SJSA1 (cell line): ENCODE measurements at places on chromosomes 16 and 17. TPM values are rescaled to one million over a fixed set of nuclear protein-coding genes. Genes with fewer than 3 reads are reported as not detected.

Gene RPAIN
- total RNA-seq = 44.1 and 83.4 TPM in 2 replicates

Gene TBC1D3C
- 0.13 TPM in 1 of 2 replicates, not detected in the other for total RNA-seq

DNA sequence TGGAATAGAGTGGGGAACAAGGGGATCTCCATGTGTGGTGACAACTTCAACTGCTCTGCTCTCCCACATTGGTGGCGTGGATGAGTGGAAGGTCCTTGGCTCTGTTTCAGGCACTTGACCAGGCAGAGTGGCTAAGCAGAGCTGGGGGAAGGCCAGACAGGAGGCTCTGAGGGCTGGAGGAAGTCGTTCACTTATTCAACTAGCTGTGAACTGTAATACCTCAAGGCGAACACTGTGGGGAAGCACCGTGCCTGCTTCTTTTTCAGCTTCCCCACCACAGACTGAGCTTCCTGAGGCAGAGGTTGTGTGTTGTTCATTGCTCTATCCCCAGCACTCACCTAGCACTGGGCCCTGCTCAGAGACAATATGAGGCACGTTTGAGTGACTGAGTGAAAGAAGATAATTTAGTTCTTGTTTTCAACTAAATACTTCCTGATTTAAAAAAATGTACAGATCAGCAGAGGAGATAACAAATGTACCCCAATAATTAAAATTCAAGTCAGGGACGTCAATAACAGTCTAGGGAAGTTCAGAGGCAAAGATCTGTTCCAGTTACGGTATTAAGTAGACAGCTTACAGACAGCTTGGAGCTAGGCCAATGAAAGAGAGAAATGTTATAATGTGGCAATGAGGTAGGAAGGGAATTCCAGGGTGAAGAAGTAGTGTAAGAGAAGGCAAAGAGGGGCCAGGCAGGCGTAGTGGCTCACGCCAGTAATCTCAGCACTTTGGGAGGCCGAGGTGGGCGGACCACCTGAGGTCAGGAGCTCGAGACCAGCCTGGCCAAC is 34.7 kb downstream of the MYO18A start:
- peaks cover 27% of the 10 kb centered on the region for H3K4me1 ChIP-seq
- H3K27ac ChIP-seq = no peak overlapping the region
- DNase-seq = no peak
- no peaks in the 10 kb centered on the region for H3K27me3 ChIP-seq

DNA sequence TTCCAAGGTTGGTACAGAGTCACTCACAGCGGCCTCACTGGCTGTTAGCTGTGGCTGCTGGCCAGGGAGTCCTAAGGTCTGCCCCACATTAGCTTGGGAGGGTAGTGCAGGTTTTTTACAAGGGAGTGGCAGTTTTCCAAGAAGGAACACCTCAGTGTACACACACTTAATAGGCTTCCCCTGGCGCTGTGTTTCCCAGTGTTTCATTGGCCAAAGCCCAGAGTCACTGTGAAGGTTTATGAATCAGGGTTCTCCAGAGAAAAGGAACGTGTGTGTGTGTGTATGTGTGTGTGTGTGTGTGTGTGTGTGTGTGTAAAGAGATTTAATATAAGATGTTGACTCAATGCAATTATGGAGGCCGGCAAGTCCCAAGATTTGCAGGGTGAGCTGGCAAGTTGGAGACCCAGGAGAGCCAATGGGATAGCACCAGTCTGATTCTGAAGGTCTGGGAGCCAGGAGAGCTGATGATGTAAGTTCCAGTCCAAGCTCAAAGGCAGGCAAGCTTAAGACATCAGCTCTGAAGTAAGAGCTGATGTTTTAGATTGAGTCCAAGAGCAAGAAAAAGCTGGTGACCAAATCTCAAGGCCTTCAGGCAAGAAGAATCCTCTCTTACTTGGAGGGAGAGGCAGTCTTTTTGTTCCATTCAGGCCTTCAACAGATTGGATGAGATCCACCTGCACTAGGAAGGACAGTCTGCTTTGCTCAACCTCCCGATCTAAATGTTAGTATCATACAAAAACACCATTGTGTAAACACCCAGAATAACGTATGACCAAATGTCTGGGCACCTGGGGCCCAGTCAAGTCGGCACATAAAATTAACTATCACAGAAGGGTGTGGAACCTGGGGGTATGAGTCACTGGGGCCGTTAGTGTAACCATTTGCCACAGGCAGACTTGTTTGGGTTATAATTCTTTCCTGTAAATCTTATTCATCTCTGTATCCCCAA is 206.8 kb downstream of the PRKCA start:
- H3K27me3 ChIP-seq = no peaks in the 10 kb centered on the region
- H3K4me1 ChIP-seq = peaks cover 43% of the 10 kb centered on the region
- H3K4me3 ChIP-seq = no peak overlapping the region
- peak; percentile 75 for DNase-seq

DNA sequence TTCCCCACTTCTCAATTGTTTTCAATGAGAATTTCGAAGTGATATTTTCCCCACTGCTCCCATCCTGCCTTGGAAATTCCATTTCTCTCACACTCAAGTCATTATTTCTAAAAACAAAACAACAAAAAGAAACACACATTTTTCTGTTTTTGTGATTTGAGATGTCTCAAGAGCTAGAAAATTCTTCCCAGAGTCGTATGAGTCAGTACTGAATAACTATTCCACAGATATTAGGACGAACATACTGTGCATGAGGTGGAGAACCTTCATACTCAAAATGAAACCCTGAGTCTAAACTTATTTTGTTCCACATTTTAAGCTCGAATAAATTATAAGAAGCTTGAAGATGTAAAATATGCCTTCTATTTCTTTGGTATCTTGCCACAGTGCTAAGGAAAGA is 204.6 kb downstream of the SLC39A11 start:
- DNase-seq = no peak
- no peaks in the 10 kb centered on the region for H3K27me3 ChIP-seq
- H3K4me1 ChIP-seq = peaks cover 9% of the 10 kb centered on the region
- no peaks in the 10 kb centered on the region for H3K36me3 ChIP-seq
- H3K27ac ChIP-seq = no peak overlapping the region
- no peak overlapping the region for H3K4me3 ChIP-seq

DNA sequence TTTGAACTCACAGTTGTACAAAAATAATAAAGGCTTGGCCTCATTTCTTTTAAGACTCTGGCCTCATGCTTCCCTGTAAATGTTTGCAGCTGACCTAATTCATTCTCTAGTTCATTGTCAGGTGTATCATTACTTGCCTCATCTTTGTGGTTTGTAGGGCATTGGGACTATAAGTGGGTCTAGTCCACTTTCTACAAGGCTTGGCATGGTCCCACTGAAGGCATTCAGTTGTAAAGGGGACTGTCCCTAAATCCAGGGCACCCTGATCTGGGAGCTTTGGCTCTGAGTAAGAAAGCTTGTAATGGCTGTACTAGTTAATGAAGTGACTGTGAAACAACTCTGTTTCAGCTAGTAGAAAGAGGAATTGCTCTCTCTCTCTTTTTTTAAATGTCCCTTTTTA is 2.7 kb downstream of the KCTD2 start:
- peaks cover 55% of the 10 kb centered on the region for H3K36me3 ChIP-seq
- no peak overlapping the region for H3K4me3 ChIP-seq

- H3K27me3 ChIP-seq = no peaks in the 10 kb centered on the region
- DNase-seq = peak; percentile 17
- no peak overlapping the region for H3K27ac ChIP-seq
These were observed 35.4 kb downstream of the MRC2 start for GRCh38 chr17:62662855-62663254.

Gene MYO15B
- total RNA-seq = 0.03 TPM in 1 of 2 replicates, not detected in the other

Gene SCGB1C2
- not detected in 2 replicates for total RNA-seq

DNA sequence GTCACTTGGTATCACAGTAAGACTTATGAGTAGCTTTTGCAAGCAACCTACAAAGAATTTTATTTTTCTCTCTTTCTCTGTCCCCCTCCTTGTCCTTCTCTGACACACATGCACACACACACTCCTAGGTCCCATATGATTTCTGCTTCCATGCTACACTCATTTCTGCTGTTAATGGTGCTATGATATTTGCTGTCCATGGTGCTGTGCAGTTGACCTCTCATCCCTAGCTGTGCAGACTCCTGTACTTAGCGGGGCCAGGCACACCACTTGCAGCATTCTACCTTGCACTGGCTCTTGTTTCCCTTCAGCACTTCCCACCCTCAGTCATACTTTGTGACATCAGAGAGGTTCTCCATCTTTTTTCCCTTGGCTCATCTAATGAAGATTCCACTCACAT is 158.9 kb upstream of the CNTNAP4 start:
- no peak overlapping the region for H3K27ac ChIP-seq
- no peak for DNase-seq
- H3K4me3 ChIP-seq = no peak overlapping the region
- no peaks in the 10 kb centered on the region for H3K36me3 ChIP-seq

GRCh38 chr16:78606545-78606944 is 507.1 kb downstream of the WWOX start:
- no peaks in the 10 kb centered on the region for H3K4me1 ChIP-seq
- H3K36me3 ChIP-seq = no peaks in the 10 kb centered on the region
- no peak for DNase-seq
- no peak overlapping the region for H3K4me3 ChIP-seq
- H3K27ac ChIP-seq = no peak overlapping the region

GRCh38 chr17:75823257-75824041 is 20.8 kb downstream of the UNC13D start:
- H3K27ac ChIP-seq = no peak overlapping the region
- peaks cover 11% of the 10 kb centered on the region for H3K4me1 ChIP-seq
- no peak for DNase-seq
- H3K4me3 ChIP-seq = no peak overlapping the region

DNA sequence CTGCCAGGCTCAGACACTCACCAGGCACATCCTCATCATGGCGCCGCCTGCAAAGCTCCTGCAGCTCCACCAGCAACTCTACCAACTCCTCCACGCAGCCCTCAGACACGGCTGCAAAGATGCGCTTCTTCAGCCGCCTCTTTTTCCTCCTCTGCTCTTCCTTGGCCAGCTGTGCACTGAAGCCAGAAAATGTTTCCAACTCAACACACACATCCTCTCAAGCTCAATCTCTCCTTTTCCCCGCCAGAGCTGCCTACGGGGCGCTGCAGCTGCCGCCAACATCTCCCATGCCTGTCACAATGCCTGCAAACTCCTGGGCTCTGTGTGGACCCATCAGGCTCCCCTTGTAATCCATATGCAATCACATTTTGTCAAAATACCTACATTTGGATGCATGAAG is 14.2 kb downstream of the TRPV3 start:
- no peak overlapping the region for H3K27ac ChIP-seq
- no peaks in the 10 kb centered on the region for H3K4me1 ChIP-seq
- DNase-seq = no peak
- H3K36me3 ChIP-seq = no peaks in the 10 kb centered on the region
- peaks cover 3% of the 10 kb centered on the region; the same call in 1 of the 2 replicates for H3K27me3 ChIP-seq

Gene ZG16B
- total RNA-seq = 0.11 and 0.53 TPM in 2 replicates

DNA sequence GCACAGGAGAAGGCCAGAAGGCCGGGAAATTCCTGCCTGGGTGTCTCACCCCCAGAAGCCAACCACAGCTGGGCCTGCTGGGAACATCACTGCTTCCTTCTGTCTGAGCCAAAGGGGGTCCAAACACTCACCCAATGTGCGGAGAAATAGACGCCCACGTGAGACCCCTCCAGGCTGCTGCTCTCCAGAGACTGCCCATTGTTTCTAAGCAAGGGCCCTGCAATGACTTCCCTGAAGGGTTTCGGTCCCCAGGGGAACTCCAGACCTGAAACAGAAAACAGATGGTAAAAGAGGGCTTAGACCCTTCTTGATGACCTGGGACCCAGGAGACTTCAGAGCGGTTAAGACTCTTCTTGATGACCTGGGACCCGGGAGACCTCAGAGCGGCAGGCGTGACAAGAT is 41.3 kb downstream of the MRM3 start:
- H3K4me1 ChIP-seq = peaks cover 2% of the 10 kb centered on the region
- peaks cover 6% of the 10 kb centered on the region; the same call in 1 of the 2 replicates for H3K36me3 ChIP-seq
- DNase-seq = no peak
- no peak overlapping the region for H3K27ac ChIP-seq
- H3K4me3 ChIP-seq = no peak overlapping the region

DNA sequence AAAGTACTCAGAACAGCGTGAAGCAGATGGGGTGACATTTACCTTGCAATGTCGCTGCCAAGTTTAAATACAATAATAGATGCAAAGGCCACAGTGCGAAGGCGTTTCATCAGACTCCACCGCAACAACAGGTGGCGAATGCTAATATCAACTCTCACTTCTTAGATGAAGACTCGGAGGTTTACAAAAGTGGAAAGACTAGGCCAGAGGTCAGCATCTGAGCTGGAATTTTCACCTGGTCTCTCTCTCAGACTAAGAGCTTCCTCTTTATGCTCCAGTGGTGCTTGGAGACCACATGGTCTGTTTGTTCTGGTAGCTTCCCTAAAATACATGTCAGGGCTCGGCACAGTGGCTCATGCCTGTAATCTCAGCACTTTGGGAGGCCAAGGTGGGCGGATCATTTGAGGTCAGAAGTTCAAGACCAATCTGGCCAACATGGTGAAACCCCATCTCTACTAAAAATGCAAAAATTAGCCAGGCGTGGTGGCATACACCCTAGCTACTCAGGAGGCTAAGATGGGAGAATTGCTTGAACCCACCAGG is 169.1 kb downstream of the XYLT1 start:
- DNase-seq = no peak
- no peaks in the 10 kb centered on the region; the same call in 1 of the 2 replicates for H3K4me1 ChIP-seq
- no peak overlapping the region for H3K27ac ChIP-seq

Gene TP53TG3B
- not detected in 2 replicates for total RNA-seq

- no peaks in the 10 kb centered on the region for H3K36me3 ChIP-seq
- no peaks in the 10 kb centered on the region for H3K4me1 ChIP-seq
- no peak overlapping the region for H3K4me3 ChIP-seq
- no peak overlapping the region for H3K27ac ChIP-seq
These were observed 86.3 kb upstream of the GOT2 start for GRCh38 chr16:58820411-58820810.

Gene KIF19
- total RNA-seq = not detected in 2 replicates

DNA sequence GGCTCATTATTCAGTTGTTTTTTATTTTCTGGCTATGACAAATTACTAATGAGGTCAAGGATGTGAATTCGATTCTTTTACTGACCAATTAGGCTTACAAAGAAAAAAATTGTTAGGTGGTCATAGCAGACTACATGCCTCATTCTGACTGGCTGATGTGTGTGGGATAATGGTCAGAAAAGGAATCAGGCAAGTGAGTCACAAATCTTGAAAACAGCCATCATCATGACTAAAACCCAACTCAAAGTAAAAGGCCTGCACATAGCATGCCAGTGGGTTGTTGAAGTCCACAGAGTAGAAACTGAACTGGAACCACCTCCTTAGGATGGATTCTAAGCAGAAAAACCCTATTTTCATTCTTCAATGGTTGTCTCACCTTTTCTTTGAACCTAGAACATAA is 8.6 kb downstream of the RPGRIP1L start:
- no peak overlapping the region for H3K27ac ChIP-seq
- no peak overlapping the region for H3K4me3 ChIP-seq
- DNase-seq = peak; percentile 16
- H3K36me3 ChIP-seq = peaks cover 15% of the 10 kb centered on the region
- H3K4me1 ChIP-seq = peaks cover 8% of the 10 kb centered on the region

DNA sequence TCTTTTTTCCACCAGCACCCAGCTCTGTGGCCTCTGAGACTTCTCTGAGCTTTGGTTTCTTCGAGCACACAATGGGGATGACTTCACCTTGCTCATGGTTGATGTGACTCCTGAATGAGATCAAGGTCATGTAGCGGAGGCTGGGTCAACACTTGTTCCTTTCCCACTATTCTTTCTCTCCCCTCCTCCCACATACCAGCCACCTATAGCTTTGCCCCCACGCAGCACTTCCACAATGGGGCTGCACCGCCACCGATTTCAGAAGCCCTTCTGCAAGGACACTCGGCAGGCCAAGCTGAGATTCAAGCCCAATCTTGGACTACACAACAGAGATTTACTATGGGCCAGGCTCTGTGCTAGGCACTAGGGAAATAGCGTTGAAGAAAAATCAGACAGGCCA is 14.4 kb downstream of the TRIM25 start:
- H3K36me3 ChIP-seq = peaks cover 91% of the 10 kb centered on the region
- no peak overlapping the region for H3K27ac ChIP-seq
- no peaks in the 10 kb centered on the region for H3K27me3 ChIP-seq
- peaks cover 14% of the 10 kb centered on the region for H3K4me1 ChIP-seq
- no peak for DNase-seq
- no peak overlapping the region for H3K4me3 ChIP-seq

Gene ERCC4
- total RNA-seq = 11.7 and 15.5 TPM in 2 replicates
